ENCODE measurements at places on chromosomes 1 and 21.

- DNase-seq: no peak
Measured at GRCh38 chr1:204829133-204829825, 41.4 kb upstream of the NFASC start.

DNA sequence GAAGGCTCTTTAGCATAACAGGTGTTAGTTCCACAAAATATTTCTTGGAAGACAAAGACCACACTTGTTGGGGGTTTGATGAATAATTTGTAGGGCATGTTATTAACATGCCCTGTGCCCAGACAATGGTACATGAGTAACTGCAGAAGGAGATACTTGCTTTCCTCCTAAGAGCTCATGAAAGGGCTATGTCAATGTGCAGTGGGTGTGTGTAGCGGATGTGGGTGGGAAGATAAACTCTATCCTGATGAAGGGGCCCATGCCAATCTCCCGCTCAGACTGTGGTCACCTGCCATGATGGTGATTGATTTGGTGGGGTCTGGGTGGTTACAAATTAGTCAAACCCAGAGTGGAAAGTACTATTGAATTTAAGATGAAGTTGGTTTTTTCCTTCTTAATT is 69.8 kb upstream of the DNAH14 start:
- no peak for DNase-seq

DNA sequence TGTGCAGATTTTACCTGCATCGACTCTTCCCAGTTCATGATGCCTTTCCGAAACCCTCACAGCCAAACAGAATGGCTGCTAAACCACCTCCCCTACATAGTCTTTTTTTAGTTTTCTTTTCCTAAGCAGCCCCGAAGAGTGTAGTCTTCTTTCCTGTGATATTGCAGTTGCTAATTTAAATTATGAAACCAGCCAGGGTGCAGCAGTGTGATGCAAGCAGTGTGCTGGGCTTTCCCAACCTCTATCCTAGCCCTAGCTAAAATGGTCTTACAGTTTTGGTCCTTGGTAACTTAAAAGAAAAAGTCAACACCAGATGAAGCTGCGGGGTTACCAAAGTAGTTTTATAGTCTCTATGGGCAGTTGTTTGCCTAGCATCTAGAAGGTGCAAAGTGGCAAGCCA is 82.0 kb upstream of the GCLM start:
- DNase-seq: no peak

DNA sequence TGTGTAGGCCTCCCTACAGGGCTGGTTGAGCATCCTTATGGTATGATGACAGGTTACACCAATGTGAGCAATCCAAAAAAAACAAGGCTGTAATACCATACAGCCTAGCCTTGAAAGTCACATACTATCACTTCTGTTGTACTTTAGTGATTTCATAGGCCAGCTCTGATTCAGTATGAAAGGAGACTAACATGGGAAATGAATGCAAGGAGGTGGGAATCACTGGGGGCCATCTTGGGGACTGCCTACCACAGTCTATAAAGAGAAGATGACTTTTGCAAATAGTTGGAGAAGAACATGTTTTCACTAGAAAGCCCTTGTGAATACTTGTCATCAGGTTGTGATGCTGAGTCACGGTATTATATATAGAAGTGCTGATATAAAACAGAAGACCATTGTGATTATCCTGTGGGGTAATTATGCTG is 270.7 kb downstream of the S1PR1 start:
- DNase-seq: no peak

DNA sequence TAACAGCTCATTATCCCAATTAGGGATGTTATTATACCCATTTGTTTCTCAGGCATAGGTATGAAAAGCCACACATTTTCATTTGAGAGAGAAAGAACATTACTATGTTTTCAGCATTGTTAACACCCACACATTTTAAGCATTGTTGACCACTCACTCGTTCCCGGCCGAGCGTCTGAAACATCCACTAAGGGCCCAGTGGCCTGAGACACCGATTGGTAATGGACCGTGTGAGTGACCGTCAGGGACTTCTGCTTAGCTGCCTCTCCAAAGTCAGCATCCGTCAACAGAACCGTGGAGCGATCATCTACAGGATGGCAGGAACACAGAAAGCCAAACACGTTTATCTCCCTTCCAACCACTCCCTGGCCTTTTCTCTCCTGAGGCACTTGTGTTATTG is 184.6 kb downstream of the PCP4 start:
- no peak for DNase-seq

GRCh38 chr1:171484760-171485374 is 463 bp upstream of the PRRC2C start:
- DNase-seq: no peak

GRCh38 chr1:115188680-115189395 is 99.5 kb upstream of the TSPAN2 start:
- DNase-seq: no peak

- DNase-seq: no peak
Measured at GRCh38 chr1:11927866-11928592, 1.8 kb upstream of the KIAA2013 start.

DNA sequence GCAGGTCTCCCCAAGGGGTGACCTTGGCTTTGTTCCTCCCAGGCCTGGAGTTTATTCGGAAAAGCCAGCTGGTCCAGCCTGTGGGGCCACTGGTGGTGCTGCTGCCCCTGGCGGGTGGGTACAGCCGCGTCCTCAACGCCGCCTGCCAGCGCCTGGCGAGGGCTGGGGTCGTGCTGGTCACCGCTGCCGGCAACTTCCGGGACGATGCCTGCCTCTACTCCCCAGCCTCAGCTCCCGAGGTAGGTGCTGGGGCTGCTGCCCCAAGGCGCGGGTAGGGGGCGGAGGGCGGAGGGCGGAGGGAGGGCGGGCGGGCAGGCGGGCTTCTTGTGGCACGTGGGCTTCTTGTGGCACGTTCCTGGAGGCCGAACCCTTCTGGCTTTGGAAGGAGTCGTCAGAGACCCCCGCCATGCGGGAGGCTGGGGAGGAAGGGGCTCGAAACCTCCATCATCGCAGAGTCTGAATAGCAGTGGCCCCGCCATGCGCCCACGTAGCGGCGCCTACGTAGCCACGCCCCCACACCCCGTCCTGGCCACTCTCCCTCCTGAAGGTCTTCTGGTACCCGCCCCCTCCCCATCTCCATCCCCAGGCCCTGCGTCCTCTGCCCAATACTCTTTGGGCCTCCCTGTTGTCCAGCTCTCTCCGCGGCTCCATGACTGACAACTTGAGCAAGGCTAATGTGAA is 16.7 kb downstream of the PCSK9 start:
- no peak for DNase-seq

DNA sequence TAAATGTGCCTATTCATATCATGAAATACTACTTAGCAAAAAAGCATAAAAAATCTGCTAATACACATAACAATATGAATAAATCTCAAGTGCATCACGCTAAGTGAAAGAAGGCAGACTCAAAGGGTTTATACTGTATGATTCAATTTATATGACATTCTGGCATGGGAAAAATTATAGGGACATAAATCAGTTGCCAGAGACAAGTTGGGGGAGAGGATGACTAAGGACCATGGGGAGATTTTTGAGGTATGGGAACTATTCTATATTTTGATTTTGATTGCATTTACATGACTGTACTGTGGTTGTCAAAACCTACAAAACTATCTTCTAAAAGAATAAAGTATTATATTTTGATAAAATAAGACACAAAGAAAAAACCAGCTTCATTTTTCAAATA is 650.3 kb upstream of the NR5A2 start:
- DNase-seq: no peak

- no peak for DNase-seq
Measured at GRCh38 chr1:147585640-147586383, 44.5 kb downstream of the BCL9 start.

- DNase-seq: no peak
Measured at GRCh38 chr1:51559064-51559500, 40.0 kb upstream of the EPS15 start.

GRCh38 chr1:155128755-155129473 is 1.2 kb downstream of the EFNA1 start:
- DNase-seq: no peak

DNA sequence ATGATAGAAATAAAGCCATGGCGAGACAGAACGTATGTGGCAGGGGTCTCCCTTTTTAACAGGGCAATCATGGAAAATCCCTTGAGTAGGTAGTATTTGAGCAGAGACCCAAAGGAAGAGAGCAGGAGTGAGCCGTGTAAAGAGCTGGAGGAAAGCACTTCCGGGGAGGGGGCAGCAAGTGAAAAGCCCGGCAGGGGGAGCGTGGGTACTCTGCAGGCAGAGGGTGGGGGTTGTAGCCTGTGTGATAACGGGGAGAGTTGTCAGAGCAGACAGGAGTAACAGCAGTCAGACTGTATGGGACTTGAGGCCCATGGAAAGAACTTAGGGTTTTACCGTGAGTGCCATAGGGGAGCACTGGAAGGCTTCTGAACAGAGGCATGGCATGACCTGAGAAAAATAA is 51.1 kb upstream of the LDLRAP1 start:
- no peak for DNase-seq

GRCh38 chr1:178725466-178726086 is 532 bp downstream of the RALGPS2 start:
- peak; percentile 5 for DNase-seq

GRCh38 chr1:208531003-208531750 is 287.0 kb upstream of the PLXNA2 start:
- no peak for DNase-seq

GRCh38 chr21:26949830-26950229 is 17.1 kb downstream of the ADAMTS5 start:
- DNase-seq: no peak

DNA sequence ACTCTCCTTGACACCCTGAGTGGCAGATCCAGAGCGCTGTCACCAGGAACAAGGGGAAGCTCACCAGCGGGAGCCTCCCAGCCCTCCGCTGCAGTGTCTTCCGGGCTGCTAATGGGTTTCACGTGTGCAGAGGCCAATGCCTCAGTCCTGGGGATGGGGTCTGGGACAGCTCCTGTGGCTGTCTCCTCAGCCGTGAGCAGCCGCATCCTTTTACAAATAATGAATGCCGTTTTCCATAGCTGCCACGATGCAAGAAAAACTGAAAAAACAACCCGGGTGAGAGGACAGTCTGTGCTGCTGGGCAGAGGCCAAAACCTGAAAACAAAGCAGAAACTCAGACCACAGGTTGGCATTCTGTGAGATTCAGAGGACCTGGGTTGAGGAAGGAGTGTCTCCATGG is 212.2 kb upstream of the RAB4A start:
- DNase-seq: no peak

- no peak for DNase-seq
Measured at GRCh38 chr1:196651637-196652215, at the start of gene CFH. Gene CFH (plus strand): TSS chr1:196652043. CDS start chr1:196652118, 75 bp downstream.

- DNase-seq: no peak
Measured at GRCh38 chr21:44931501-44932407, 8.1 kb upstream of the SLX9 start.

- DNase-seq: peak; percentile 70
Measured at GRCh38 chr1:235329139-235329902, 951 bp downstream of the GGPS1 start.

DNA sequence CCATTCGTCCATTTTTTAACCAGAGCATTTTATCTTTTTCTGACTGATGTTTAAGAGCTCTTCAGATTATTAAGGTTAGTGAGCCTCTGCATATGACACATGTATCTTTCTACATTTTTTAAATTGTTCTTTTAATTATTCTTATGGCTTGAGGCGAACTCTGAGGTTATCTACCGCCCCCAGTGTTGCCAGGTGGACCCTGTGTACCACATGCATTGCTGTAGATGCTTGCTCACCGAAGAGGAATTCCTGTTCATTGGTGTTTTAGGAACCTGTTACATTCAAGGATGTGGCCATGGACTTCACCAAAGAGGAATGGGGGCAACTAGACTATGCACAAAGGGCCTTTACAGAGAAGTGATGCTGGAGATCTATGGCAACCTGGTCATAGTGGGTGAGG is 31.8 kb downstream of the ZNF684 start:
- DNase-seq: no peak

GRCh38 chr1:221149111-221149510 is 269.9 kb downstream of the HLX start:
- DNase-seq: no peak

DNA sequence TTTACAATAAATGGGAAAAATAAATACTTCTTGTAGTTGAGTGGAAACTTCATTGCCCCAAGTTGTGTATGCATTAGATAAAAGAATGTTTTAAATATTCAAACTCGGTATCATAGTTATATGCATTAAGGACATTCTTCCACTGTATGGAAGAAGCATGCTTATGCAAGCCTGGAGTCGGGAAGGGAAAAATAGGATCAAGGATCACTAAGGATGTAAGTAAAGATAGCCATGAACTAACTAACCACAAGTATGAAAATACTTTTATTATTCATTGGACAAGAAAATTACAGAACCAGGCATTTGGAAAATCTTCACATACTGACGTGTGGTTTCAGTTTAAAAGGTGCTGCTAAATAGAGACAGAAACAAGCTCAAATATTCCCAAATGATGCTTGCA is 26.9 kb upstream of the DPYD start:
- no peak for DNase-seq

DNA sequence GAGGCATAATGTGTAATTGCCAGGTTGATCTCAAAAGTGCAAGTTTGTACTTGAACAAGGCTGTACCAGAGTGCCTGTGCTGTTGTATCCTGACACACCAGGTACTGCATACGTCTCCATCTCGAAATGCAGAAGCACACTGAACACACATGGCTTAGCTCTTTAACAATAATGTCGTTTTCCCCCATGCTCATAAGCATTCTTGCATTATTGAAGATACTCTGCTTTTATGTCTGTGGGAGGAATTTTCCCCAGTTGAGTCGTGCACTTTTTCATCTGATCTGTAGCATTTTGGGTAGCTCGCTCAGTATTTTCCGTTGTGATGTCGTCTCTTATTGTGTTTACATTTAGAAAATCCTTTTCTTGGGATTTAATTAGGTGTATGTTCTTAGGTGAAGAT is 98.7 kb downstream of the PCBP3 start:
- DNase-seq: no peak

DNA sequence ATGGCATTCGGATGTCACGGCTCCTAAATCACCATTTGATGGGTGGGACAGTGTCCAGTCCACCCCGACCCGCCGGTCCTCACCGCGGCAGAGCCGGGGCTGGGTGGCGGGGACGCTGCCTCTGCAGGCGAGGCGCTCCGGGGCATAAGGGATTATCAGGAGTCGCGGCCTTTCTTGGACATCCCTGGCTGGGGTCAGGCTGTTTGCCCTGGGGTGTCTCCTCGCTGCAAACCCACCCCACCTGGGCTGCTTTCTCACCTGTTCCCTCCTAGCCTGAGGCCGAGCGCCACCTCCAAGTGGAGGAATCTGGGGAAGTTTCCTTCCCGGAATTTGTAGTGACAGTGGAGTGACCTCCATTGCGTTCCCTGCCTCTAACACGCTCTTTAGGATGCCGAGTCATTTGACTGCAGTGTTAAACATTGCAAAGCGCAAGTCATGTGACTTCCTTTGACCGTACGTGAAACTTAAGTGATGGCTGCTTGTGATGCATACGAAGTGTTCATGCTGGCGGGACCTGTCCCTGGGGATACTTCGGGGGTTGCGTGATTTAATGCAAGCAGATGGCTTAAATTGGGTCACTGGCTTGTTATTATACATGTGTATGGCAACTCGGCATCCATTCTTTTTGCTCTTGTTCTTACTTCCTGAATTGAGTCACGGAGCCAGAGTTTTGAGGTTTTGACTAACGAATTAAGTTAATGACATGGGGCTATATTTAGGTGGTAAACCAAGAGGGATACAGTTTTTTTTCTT is 536 bp downstream of the LGALS8 start:
- peak; percentile 75 for DNase-seq

Measured in CD4-positive, alpha-beta T cell treated with Interleukin-4 for 1 hour (primary cell).